Esophagus squamous epithelium (tissue), 5 donors: ENCODE measurements at places on chromosomes 12 and 14. TPM values are rescaled to one million over a fixed set of nuclear protein-coding genes. Genes with fewer than 3 reads are reported as not detected.

DNA sequence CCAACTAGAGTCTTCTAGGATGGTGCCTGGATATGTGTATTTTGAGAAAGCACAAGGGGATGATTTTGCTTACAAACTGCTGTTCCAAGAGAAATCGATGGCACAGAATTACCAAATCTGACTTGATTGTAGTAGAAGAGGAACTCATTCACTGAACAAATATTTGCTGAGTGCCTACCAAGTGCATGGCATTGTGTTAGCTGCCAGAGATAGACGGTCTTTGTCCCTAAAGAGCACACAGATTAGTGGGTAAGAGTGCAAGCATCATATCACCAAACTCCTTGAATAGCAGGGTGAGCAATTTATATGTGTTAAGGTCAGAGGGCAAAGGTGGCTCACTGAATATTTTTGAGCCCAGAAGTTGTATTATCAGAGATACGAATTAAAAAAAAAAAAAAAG is 3.5 kb upstream of the FOXN3 start:
- no peak for DNase-seq

GRCh38 chr14:58785701-58786100 is 147.9 kb downstream of the DACT1 start:
- DNase-seq, result no peak

DNA sequence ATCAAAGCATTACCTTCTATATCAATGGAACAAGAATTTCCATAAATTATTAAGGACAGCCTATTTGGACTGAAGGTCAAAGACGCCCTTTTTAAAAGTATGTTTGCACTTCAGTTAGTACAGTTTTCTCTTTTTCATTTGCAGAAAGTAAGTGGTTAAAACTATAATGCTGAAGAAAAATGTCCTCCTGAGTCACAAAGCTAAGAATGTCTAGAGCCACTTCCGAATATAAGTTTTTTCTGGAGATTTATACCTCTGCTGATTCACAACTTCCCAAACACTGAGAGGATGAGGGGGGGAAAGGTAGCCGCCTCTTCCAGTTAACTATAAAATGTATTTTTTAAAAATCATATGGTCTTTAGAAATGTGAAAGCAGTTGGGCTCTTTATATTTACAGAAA is 84.9 kb downstream of the DUSP6 start:
- no peak for DNase-seq

PDZRN4 gene
- total RNA-seq, result 0.31 TPM

GRCh38 chr14:63659726-63660125 is 18.1 kb upstream of the WDR89 start:
- DNase-seq, result no peak

DNA sequence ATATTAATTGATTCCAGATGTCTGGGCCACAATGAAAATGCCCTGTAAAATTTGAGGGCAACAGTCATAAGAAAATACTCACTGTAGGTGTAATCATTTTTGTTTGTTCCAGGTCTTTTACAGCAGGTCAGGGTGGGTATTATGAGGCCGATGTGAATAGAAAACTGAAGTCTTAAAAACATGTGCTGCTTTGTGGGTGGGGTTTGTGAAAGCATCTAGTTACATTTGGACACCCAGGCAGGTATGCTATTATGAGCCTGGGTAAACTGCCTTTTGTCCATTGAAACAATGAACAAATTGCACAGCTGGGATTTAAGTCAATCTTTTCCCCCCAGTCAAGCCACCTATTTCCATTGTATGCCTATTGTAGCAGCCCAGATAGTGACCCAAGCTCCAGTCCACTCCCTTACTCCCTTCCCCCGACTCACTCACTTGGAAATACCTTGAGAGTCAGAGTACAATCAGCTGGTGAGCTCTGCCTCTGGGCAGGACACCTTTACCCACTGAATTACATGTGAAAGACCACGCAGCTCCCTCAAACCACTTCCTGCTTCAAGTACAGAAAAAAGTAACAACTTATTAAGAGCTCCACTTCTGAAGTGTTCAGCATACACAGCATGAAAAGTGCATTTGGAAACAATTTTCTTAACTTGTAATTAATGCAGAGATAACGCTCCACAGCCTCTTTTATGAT is 1.8 kb downstream of the IGF1 start:
- no peak for DNase-seq

DNA sequence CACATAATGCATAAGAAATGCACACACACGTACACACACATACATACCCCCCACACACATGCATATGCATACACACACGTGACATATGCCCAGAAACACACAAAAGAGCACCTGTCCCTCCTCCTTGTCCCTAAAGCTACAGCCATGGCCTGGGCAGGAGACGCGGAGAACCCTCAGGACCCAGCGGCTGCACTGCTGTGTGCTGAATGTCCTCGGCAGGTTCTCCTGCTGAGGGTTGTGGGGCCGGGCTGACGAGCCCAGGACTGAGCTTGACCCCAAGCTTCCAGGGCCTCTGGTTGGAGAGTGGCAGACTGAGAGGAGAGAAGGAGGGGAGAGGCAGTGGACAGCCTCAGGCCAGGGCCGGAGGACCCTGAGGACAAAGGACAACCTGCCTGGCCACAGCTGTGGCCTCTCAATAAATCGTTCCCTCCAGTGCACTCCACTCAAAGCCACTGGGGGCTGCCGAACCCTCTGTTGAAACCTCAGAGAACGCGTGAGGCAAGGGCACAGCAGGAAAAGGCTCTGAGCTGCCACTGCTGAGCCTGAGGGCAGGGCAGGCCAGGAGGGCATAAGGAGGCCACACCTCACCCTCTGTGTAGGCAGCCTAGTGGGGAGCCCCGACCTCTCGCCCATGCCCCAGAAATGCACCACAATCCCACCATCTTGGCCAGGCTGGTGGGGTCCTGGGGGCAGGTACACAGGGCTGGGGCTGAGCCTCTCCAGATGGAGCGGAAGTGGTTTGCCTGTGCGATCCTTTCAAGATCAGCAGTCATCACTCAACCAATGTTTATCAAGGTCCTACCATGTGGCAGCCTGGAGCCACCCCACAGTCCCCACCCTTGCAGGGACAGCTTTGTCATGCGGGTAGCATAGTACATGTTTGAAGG is 3.1 kb downstream of the CACNA2D4 start:
- no peak for DNase-seq

PLEKHH1 gene
- total RNA-seq, result 7.9 TPM

AQP5 gene
- total RNA-seq, result 4.7 TPM

TTC9 gene
- total RNA-seq, result 50.6 TPM

DNA sequence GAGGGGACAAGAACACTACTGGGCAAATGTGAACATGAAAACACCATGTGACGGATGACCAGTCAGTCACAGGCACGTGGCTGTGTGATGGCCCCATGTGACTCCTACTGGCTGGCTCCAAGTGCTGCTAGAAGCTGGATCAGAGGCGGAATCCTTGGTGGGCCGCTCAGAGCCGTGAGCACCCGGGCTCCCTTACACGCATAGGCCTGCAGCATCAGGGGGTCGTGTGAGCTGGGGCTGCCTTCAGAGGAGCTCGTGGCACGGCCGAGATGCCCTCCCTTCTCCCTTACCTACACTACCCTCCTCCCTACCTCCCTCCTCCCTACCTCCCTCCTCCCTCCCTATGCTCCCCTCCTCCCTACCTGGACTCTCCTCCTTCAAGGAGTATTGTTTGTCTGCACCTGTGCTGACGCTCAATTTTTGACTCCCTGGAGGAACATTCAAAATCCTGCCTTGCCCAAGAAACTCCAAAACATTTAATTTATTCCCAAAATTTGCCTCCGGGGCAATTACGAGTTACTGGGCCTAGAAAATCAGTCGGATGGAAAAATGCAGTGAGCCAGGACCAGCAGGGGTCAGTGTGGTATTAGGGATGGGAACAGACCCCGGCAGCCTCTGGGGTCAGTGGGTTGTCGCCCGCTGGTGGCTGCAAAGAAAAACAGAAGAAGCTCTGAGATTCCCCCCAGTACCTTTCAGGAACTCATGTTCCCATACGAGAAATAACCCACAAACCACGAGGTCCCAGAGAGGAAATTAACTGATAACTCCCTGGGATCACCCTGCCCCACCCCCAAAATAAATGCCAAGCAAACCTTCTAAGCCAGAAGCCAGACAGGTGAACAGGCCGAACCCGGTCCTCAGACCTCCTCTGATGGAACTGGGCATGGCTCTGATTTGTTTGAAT is 61.3 kb downstream of the C14orf132 start:
- no peak for DNase-seq

ALDH2 gene
- 117 TPM for total RNA-seq

GARIN6 gene
- not detected for total RNA-seq

FZD10 gene
- 7.2 TPM for total RNA-seq

DNA sequence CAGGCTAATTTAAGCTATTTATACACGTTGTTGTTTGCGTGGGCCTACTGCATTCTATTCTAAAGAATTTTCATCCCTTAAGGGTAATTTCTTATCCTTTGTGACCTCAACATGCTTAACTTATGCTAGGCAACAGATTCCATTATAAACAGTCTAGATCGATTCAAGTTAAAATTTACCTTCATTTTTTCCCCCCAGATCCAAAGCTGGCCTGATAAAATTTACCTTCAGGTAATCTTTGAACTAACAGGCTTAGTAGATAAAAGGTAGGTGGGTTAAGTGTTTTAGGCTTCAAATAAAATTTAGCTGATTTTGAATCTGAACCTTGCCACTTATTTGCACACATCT is 389 bp upstream of the CCNB1IP1 start:
- DNase-seq, result no peak

DNA sequence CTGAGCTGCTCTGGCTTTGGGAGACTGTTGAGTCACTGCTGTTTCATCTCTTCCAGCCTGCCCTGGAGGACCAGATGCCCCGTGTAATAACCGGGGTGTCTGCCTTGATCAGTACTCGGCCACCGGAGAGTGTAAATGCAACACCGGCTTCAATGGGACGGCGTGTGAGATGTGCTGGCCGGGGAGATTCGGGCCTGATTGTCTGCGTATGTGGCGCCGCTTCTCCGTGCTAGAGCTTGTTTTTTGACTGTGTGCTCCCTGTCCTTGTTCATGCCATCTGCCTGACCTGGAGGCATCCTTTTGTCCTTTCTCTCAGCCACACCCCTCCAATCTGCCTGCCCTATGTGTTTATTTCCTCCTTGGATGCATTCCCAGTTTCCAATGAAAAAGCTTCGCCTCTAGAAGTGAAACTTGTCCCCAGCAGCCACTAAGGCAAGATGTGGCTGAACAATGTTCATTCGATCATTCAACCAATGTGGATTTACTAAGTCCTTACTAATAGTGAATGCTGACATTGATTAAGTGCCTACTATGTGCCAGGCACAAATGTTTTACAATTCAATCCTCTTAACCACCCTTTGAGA is 98.6 kb downstream of the NT5DC3 start:
- DNase-seq, result no peak

DNA sequence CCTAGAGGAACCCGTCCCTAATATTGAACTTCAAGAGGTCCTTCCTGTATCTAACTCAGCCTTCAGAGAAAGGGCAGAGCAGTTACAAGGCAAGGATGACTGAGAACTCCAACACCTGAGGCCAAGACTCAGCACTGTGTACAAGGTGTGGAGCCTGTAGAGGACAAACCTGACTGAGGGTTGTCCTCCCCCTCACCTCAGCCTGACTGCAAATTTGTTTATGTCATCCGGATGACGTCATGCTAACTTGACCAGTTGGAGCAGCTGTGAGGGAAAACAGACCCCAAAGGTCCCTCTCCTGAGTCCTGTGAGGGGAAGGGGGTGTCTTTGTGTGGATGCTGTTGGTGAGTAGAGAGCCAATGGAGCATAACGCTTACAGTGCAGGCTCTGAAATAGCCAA is 4.3 kb downstream of the CRACR2A start:
- DNase-seq, result no peak

DNA sequence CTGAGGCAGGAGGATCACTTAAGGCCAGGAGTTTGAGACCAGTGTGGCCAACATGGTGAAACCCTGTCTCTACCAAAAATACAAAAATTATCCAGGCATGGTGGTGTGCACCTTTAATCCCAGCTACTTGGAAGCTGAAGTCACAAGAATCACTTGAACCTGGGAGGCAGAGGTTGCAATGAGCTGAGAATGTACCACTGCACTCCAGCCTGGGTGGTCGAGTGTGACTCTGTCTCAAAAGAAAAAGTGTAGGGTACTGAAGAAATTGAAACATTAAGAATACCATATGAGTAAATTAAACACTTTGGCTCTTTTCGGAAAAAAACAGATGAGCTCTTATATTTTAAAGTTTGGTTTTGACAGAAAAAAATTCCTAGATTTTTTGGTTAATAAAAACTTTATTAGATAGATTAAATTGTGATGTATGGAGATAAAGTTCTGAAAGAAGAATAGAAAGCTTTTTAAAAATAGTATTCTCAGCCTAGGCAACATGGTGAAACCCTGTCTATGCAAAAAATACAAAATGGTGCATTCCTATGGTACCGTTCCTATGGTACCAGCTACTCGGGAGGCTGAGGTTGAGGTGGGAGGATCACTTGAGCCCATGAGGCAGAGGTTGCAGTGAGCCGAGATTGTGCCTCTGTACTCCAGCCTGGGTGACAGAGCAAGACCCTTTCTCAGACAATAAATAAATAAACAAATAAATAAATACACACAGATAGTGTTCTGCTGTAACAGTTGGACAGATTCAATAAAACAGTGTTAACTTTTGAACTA is 20.1 kb downstream of the MDM2 start:
- no peak for DNase-seq

GRCh38 chr12:1339618-1340319 is 254.6 kb downstream of the FBXL14 start:
- DNase-seq, result no peak

TDG gene
- total RNA-seq, result 23.6 TPM

- no peak for DNase-seq
Observed at GRCh38 chr12:5923751-5924150, 21.3 kb downstream of the ANO2 start.

SNAPC1 gene
- 9.2 TPM for total RNA-seq

DNA sequence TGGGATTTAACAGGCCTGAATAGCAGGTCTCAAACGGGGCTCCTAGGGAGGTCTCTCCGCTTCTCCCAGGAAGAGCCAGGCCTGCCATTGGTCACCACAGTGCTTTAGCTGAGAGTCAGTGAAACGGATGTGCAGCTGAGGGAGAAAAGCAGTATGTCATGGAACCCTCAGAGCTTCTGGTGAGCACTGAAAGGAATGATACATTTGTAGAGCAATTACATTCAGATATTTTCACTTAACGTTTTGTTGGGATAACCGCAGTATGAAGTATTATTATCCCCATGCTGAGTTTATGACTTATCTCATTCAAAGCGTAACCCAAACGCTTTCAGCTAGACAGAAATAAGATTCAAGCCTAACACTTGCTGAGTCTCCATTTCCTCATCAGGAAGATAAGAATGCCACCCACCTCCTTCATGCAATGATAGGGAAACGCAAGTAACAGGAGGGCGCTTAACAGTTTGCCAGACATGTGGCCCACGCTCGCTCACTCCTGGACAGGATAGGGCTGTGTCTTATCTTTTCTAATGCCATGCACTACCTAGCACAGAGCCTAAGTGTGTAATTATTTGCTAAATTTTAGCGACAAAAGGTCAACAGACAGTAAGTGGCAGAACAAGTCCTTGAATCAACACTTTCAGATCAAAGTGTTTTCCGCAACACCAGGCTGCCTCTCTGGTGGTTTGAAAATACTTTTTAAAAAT is 28.2 kb downstream of the DAD1 start:
- DNase-seq, result no peak

GRCh38 chr14:30191639-30192279 is 264.1 kb upstream of the PRKD1 start:
- DNase-seq, result no peak
